Pons (tissue), 1 donor: ENCODE measurements at places on chromosomes 2 and 18.

DNA sequence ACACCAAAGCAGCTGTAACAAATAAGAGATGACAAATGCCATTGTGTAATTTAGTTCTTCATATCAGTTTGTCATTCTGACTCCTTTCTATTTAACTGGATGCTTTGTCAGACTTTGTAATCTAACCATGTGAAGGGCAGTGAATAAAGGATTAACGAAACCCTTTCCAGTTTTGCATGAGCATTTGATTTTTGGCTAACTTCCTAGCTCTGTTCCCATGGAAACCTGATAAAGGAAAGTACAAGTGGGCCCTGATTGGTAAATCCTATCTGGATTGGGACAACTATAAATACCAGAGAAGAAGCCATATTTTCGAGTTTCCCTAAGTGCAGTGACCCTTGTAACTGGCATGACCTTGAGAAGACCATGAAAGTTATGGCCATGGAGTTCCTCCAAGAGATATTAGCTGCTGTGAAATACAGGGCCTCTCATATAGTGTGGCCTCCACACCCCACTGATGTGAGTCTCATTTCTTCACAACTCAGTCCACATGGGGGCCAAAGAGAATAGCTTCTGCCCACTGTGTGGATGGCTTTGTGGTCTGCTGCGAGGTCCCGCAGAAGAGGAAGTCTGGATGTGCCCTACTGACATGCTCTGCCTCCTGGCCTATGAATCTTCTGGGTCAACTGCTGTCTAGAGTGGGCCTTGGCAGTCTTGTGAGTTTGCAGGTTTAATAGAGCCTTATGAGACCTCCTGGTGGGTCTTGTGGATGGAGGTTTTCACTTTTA is 38.2 kb upstream of the CYP1B1 start:
- DNase-seq, result no peak

- DNase-seq, result no peak
These were observed 24.0 kb upstream of the ALPI start for GRCh38 chr2:232431705-232432590.

GRCh38 chr2:174591740-174592139 is 5.9 kb downstream of the WIPF1 start:
- DNase-seq, result no peak

- peak; percentile 73 for DNase-seq
These were observed 2.5 kb downstream of the CRIM1 start for GRCh38 chr2:36357847-36358659.

DNA sequence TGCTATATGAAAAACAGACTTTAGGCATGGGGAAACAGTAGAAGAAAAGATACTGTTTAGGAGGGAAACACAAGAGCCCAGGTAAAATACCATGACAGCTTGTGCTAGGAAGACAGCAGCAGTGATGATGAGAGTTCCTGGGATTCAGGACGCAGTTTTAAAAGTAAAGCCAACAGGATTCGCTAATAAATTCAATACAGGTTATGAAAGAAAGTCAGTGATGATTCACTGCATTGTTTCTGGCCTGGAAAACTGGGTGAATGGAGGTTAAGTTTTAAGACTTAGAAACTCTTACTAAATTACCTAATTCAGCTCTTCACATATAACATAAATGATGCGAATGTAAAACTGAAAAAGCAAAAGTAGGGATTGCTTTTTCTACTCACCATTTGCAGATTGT is 27.9 kb upstream of the RNU4ATAC start:
- no peak for DNase-seq

DNA sequence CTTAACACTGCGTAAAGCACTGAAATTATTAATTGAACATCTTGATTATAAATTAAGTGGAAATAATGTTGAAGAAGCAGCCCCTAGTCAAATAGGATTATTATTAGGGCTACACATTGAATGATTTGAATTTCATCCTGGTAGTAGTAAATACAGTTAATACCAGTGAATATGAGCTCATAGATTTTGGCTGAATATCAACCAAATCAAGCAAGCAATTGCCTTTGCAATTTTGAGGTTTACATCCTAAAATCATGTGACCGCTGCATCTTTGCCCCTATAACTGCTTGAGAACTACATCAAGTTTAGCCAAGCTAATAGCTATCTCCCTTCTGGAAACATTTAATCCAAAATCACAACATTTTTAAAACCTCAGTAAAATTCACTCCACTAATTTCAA is 801.2 kb upstream of the PIK3C3 start:
- no peak for DNase-seq

GRCh38 chr18:75915941-75916623 is 488.6 kb upstream of the SMIM21 start:
- no peak for DNase-seq

DNA sequence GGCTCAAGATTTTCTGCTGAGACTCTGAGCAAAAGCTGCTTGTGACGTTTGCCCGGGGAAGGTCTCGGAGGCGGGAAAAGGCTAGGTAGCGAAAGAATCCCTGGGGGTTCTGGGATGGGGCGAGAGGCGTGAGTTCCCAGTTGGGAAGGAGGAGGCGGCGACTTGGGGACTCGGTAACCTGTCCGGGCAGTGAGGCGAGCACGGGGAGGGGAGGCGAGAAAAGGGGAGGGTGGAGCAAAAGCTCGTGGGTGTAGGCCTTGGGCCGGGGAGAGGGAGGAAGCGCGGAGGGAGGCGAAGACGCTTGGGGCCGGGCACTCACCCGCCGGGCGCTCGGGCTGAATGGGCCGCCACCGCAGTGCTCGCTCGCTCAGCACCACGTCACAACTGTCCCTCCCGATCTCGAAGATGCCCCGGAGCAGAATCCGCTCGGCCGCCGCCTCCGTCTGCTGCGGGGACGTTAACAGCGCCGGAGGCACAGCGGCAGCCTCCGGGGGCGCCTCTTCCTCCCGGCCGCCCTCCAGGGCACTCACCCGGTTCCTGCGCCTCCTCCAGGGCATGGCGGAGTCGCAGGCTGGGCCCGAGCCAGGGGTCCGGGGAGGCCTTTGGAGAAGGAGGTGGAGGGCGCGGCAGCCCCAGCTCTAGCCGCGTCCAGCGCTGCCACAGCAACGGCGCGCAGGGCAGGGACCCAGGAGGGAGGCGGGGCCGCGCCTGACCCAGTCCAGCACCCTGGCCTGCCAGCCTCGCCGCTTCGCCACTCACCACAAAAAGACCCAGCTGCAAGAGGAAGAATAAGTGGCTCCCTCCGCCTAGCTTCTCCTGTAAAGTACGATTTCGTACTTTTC is at the start of gene CERKL:
CERKL (minus strand) TSS at position 656 of the 842 bp plus-strand sequence; CDS start at position 557, 99 bp downstream.
- DNase-seq, result no peak

DNA sequence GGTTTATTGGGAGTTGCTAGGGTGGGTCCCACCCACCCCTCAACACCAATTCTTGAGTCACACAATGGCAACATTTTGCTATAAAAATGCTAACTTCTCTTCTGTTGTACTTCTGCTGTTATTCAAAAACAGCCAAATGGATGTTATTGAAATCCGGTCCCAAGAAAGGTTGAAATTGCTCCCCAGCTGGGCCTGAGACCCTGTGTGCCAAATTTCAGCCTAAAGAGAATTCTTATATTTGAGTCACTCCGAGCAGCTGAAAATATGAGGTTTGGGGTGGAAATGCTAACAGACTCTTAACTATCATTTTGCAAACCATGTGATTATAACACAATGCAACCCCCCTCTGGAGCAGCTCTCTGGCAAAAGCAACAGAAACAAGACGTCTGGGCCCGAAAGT is 27.0 kb upstream of the ACVR1 start:
- no peak for DNase-seq

DNA sequence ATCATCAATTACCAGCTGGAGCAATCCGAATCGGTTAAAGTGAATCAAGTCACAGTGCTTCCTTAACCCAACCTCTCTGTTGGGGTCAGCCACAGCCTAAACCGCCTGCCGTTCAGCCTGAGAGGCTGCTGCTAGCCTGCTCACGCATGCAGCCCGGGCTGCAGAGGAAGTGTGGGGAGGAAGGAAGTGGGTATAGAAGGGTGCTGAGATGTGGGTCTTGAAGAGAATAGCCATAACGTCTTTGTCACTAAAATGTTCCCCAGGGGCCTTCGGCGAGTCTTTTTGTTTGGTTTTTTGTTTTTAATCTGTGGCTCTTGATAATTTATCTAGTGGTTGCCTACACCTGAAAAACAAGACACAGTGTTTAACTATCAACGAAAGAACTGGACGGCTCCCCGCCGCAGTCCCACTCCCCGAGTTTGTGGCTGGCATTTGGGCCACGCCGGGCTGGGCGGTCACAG is 496 bp upstream of the ITGA4 start:
- no peak for DNase-seq

- DNase-seq, result no peak
These were observed 205.8 kb downstream of the INSIG2 start for GRCh38 chr2:118294063-118294462.
